ENCODE measurements at places on chromosomes 2 and 18.

- no peak for DNase-seq
Observed at GRCh38 chr2:240255811-240256703, 115.6 kb upstream of the OTOS start.

DNA sequence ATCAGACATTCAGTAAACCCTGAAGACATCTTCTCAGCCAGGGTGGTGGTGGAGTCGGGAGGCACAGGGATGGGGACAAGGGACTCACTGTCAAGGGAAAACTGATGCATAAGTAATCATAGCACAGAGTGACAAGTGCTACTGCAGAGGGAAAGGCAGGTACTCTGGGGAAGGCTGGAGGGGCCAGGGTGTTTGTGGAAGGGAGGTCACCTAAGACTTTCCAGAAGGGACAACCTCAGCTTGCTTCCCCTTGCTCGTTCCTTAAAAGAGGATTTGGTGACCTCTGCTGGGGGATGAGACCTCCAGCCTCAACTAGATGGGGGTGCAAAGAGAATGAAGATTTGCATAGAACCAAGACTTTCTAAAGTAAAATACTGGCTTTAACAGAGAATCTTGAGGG, 99.5 kb downstream of the SLC4A3 start:
- DNase-seq: no peak

- DNase-seq: no peak
Observed at GRCh38 chr2:57821088-57821487, 225.5 kb upstream of the VRK2 start.

DNA sequence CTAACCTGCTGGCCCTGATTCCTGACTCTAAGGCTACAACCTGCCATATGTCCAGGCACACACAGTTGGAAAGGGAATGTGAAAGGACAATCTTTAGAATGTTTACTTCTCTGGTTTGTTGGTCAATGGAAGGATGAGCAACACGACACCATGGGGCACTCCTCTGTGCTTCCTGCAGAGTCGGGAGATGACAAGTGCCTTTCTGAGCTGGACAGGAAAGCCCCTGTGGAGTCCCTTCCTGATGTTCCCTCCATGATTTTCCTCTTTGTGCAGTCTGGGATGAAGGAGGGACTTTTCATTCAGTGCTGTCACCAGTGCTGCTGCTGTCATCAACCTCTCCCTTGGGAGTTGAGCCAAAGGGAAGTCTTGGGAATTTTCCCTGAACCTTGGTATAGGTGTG, 22.6 kb upstream of the SERPINB7 start:
- no peak for DNase-seq

DNA sequence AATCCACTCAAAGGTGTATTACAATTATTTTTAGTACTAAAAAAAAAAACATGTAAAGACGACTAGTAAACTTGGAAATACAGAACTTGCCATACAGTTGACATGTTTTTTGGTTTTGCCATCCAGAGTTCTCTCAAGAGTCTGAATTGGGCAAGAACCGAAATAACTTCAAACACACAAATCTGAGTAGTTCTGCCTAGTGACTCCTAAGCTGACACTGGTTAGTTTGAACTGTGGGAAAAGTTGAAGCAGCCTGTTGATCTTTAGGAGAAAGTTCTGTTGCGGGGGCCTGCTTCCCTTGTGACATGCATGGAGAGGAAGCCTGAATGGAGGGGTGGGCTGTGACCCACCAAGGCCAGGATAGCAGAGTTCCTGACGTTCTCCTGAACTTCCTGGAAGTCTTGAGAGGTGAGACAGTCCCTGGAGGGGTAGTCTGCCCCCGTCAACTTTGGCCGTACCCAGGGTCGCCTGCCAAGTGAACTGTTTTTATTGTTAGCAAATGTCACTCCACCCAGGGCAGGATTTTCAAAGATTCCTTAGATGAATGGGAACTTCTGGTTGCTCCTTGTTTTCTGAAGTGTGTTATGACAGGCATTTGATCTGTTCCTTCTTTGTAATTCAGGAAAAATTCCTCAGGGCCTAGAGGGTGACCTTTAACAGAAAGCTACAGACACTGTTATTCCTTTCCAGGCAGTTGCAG, 85.6 kb upstream of the SPTBN1 start:
- no peak for DNase-seq

- no peak for DNase-seq
Observed at GRCh38 chr18:28078849-28079248, 98.1 kb downstream of the CDH2 start.

DNA sequence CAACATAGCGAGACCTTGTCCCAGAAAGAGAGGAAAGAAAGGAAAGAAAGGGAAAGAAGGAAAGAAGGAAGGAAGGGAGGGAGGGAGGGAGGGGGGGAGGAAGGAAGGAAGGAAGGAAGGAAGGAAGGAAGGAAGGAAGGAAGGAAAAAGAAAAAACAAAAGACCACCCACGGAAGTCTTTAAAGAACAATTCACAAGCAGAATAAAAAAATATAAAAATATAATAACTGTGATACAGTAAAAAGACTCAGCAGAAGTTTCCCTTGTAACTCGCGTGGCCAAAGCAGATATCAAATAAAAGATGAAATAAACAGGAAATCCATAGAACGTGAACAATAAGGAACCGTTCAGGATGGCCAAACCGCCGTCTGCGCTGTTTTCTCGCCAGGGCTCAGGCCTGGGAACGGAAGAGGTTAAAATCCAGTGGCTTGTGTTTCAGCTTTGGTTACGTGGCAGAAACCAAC, 1.2 kb upstream of the SLC1A4 start:
- DNase-seq: no peak

- DNase-seq: no peak
Observed at GRCh38 chr2:209821806-209822205, 50.2 kb downstream of the UNC80 start.

DNA sequence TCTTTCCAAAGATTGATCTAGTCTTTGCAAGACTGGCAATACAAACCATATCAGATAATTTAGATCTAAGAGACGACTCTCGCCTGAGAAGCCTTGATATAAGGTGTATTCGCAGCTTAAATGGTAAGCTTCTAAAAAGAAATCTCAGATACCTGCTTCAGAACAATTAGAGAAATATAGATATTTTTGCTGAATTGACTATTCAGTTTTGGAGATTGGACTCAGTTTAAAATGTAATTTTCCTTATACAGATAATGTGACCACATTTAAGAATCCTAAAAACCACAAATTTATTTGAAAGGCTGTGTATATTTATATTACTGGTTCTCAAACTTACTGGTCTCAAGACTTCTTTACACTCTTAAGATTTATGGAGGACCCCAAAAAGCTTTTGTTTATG, 15.4 kb downstream of the PAPOLG start:
- DNase-seq: no peak

DNA sequence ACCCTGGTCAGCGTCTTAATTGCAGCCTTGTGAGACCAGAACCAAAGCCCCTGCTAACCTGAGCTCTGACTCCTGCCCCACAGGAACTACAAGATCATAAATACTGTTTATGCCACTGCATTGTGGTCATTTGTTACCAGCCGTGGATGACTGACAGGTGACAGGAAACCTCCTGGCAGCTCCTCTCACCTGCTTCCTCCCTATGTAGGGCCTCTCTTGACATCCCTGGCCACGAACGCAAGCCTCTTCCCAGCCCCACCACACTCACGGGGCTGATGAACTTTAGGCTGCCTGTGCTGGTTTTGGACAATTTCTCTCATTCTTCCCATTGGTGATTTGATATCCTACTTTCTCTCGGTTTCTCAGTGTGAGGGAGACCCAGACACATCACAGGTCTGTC, 357.2 kb upstream of the MYT1L start:
- DNase-seq: no peak

- DNase-seq: no peak
Observed at GRCh38 chr18:31104444-31104843, 2.2 kb upstream of the DSC2 start.

DNA sequence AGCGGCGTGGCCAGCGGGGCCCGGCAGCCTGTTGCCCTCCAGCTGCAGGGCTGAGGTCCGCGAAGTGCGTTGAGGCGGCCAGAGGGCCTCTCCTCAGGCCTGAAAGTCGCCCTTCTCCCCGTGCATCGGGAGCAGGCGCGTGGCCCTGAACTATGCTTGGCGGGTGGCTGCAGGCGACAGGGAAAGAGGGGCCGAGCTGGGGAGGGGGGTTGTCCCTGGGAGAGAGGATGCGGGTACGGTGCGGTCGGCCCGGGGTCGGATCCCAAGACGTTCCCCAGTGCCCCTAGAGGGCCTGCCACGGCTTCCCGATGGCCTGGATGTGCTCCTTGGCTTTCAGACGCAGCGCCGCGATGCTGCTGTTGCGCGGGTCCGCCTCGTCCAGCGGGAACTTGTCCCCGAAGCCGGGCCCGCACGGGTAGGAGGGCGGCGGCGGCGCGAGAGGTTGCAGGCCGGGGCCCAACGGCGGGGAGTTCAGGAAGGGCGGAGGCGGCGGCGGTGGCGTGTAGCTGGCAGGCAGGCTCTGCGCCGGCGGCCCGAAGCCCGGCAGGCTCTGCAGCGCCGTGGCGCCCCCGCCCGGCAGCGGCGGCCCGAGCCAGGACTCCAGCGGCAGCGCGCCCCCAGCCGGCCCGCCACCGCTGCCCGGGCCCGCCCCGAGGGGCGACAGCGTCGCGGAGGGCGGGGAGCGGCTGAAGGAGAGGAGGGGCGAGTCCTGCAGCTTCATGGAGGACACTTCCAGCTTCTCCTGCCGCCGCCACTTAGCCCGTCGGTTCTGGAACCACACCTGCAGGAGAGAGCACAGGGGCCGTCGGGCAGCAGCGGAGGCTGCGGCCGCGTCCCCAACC, 4.3 kb downstream of the RAX start:
- DNase-seq: no peak

GRCh38 chr2:37654932-37655841, 16.3 kb downstream of the CDC42EP3 start:
- DNase-seq: no peak

DNA sequence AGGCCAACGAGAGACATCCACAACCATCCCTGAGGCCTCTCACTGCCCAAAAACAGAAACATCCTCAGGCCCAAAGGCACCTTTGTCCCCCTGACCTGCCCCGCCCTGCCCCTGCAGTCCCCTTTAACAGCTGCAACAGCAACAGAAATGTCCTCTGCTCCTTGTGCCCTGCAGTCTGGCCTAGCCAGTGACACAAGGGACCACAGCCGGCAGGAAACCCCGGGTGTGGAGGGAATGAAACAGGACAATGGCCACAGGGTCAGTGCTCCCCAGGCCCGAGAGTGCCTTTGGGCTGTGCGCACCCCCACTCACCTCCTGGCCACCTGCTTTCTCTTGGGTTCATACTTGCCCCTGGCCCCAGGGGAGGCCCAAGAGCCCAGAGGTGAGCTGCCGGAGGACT, 35.6 kb downstream of the SNED1 start:
- no peak for DNase-seq

DNA sequence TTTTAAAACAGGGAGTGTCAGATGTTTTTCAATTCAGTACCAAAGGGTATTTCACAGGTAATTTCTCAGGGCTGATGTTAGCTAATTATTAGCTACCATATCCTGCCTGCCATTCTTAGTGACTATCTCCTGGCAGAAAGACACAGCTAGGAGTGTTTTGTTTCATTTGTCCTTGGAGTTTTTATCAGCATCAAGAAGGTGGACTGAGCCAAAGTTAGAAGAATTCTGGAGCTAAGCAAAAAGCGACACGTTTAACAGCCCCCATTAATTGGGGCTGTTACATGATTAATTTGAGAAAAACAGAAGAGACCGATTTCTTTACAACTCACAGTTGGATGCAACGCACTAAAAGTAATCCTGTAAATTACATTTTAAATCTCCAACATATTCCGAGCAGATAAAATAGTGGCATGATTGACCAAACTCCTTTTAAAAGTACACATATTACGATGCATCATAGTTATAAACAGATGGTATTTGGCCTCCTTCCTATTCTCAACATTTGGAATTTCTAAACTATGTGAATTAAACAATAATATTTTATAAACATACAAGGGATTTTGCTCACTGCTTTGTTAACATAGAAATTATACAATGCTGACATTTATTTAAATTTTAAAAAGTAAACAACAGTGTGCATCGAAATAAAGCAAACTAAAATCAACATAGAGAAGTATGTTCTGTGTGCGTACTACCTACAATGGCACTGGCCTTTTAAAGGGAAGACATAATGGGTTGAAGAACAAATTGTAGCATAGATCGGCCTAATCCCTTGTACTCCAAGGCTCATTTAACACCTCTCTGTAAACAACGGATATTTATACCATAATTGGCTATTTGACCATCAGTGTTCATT, 585.1 kb downstream of the ZEB2 start:
- no peak for DNase-seq

- no peak for DNase-seq
Observed at GRCh38 chr2:29433128-29433527, 317.9 kb downstream of the CLIP4 start.

- DNase-seq: no peak
Observed at GRCh38 chr2:222950638-222951285, 89.9 kb downstream of the ACSL3 start.

DNA sequence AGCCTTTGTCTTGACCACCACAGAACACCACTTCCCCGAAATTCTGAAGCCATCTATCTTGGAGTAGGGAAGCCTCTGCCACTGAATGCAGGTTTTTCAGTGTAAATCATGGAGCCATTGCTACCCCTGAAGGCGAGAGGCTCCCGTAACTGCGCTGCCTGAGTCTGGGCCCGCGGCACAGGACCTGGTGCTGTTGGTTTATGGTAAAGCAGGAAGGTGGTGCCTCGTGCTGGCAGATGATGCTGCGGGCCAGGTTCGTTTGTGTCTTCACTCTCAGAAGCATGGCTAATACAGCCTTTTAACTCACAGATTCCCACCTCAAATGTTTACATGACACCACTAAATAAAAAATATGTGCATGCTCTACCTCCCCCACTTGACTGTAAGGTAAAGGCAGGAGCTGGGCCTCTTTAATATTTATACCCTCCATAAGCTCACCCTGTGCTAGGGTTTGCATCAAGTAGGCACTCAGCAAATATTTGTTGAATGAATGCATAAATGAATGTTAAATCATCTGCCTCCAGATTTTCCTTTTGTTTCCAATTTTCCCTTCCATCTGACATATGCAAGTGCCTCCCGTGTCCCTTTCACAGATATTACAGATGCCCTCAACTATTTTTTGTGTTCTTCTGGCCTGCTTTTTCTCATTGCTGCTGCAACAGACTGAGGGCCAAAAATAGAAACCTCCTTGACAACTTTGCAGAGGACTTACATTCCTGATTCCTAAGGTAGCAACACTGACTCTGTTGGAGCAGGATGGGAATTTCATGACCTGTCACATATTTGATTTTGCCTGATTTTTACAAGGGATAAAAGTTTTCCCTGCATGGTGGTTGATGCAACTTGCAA, 83.5 kb upstream of the CPO start:
- DNase-seq: no peak

DNA sequence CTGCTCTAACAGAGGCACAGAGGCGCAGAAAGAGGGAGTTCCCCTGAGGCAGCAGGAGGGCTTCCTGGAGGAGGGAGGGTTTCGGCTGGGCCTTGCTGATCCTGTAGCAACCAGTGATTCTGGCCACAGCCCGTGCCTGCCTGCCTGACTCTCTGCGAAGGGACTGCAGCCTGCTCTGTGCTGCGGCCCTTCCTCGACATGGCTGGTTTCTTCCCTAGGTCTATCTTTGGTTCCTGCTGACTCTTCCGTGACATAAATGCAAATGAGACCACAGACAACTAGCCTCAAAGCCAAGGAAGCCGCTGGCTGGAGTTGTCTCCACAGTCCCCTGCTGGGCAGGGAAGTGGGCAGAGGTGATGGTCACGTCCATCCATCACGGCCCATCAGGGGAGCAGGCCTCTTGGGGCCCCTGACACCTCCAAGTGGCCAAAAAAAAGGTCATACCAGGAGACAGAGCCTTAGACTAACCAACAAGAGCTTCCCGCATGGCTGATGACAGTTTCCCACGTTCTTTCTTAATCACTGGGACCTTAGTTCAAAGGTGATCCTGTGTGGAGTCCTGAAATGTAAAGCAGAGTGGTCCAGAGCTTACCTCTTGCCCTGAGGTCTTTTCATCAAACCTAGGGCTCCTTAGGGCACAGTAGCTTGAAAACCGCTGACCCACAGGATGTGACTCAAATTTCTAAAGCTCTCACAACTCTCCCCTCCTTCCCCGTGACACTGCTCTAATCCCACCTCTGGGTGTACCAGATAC, 55.3 kb downstream of the HS1BP3 start:
- DNase-seq: no peak
